ENCODE measurements at places on chromosomes 7 and 10. TPM values are rescaled to one million over a fixed set of nuclear protein-coding genes. Genes with fewer than 3 reads are reported as not detected.

DNA sequence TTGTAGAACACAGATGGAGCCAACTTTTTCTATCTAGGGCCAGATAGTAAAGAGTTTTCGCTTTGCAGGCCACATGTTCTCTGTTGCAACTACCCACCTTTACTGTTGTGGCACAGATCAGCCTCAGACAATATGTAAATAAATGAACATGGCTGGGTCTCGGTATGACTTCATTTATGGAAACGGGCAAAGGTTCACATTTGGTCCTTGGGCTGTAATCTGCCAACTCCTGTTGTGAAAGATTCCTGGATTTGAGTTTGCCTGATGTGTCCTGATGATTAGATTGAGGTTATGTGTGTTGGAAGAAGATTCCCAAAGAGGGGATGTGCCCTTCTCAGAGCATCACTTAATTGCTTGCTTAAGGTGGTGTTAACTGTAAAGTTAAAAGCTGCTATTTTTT lies 38.2 kb downstream of the RBM20 start:
- no peaks in the 10 kb centered on the region for H3K4me1 ChIP-seq
- no peak overlapping the region for H3K4me3 ChIP-seq
- no peaks in the 10 kb centered on the region for H3K27me3 ChIP-seq
- no peak overlapping the region for H3K27ac ChIP-seq

GRCh38 chr10:53071505-53072125 lies 299.0 kb upstream of the MBL2 start:
- no peak overlapping the region for H3K27ac ChIP-seq
- H3K36me3 ChIP-seq, result no peaks in the 10 kb centered on the region
- H3K4me3 ChIP-seq, result no peak overlapping the region
- H3K27me3 ChIP-seq, result no peaks in the 10 kb centered on the region
- DNase-seq, result no peak

GRCh38 chr7:120404042-120404441 lies 131.1 kb downstream of the KCND2 start:
- H3K4me3 ChIP-seq, result no peak overlapping the region
- no peak for DNase-seq
- H3K27me3 ChIP-seq, result no peaks in the 10 kb centered on the region
- H3K36me3 ChIP-seq, result peaks cover 3% of the 10 kb centered on the region
- H3K27ac ChIP-seq, result no peak overlapping the region
- H3K4me1 ChIP-seq, result no peaks in the 10 kb centered on the region

DNA sequence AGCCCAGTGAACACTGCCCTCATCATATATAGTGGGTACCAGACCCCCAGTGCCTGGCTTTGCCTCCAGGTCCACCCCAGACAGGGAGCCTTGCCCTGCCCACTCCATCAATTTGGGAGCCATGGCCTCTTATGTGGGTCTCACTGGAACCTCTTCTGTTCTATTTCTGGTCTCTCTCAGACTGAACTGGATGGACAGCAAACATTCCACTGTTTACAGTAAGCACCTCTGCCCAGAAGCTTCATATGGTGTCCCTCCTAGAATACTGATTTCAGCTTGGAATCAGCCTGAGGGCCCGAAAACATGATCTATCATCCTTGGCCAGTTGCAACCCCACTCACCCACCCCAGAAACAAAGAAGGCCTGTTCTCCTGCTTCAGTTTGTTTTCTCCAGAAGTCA lies 81.0 kb upstream of the SLF2 start:
- H3K27me3 ChIP-seq, result peaks cover 8% of the 10 kb centered on the region
- no peak overlapping the region for H3K27ac ChIP-seq
- no peak overlapping the region for H3K4me3 ChIP-seq
- H3K36me3 ChIP-seq, result no peaks in the 10 kb centered on the region

GRCh38 chr7:91325726-91326125 lies 61.5 kb downstream of the FZD1 start:
- DNase-seq, result no peak
- H3K27me3 ChIP-seq, result no peaks in the 10 kb centered on the region
- H3K36me3 ChIP-seq, result no peaks in the 10 kb centered on the region

DNA sequence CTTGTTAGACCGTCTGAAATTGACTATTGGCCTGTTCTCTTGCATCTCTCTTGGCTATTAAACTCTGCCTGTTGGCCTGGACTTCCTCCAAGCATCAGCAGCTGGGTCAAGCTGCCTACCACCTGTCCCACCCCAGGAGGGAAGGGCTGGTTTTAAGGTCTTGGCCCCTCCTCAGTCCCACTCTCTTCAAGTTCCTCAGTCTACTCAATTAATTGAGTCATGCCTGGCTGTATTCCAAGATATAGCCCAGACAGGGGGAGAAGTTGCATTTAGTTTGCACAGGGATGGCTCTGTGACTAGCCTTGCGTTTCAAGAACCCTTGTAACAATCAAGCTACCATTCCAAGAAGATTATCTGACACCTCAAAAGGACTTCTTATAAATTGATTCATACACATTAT lies 113.8 kb upstream of the GLI3 start:
- no peak overlapping the region for H3K27ac ChIP-seq
- H3K4me1 ChIP-seq, result no peaks in the 10 kb centered on the region
- H3K27me3 ChIP-seq, result no peaks in the 10 kb centered on the region
- no peak for DNase-seq
- no peak overlapping the region for H3K4me3 ChIP-seq
- H3K36me3 ChIP-seq, result no peaks in the 10 kb centered on the region

GRCh38 chr10:31390804-31391203 lies 71.8 kb downstream of the ZEB1 start:
- H3K4me1 ChIP-seq, result no peaks in the 10 kb centered on the region
- no peaks in the 10 kb centered on the region for H3K27me3 ChIP-seq
- no peak overlapping the region for H3K4me3 ChIP-seq
- DNase-seq, result no peak

DNA sequence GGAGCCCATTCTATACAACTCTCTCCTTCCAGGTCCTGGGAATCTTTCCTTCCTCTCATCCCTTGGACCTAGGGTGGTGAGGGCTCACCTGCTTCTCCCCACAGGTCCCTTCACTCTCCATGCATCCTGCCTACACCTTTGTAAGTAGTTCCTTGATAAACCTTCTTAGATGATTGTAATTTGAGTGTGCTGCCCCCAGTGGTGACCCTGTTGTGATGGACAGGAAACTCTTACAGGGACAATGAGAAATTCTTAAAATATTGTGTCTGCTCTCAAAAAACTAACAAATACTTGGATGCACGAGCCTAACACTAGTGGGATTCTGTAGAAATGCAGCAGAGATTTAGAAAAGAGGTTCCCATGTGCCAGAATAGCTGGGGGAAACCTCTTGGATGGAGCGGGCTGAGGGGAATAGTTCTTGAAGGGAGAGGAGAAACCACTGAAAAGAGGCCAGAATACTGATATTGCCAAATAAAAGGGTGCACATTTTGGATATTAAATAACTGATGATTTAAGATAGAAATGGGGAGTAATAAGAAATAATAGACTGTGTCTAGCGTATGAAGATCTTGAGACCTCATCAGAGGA lies 6.7 kb upstream of the PAXIP1 start:
- DNase-seq, result no peak
- no peaks in the 10 kb centered on the region for H3K36me3 ChIP-seq
- no peaks in the 10 kb centered on the region for H3K4me1 ChIP-seq
- H3K4me3 ChIP-seq, result no peak overlapping the region

GRCh38 chr7:129828989-129829736 lies 123.6 kb downstream of the UBE2H start:
- H3K27ac ChIP-seq, result peak overlapping the region; percentile 15
- H3K36me3 ChIP-seq, result no peaks in the 10 kb centered on the region
- no peak for DNase-seq
- H3K27me3 ChIP-seq, result no peaks in the 10 kb centered on the region

- H3K4me1 ChIP-seq, result no peaks in the 10 kb centered on the region
- H3K27me3 ChIP-seq, result no peaks in the 10 kb centered on the region
- H3K36me3 ChIP-seq, result no peaks in the 10 kb centered on the region
- DNase-seq, result no peak
Observed at GRCh38 chr10:11424456-11425295, 186.8 kb downstream of the USP6NL start.

DNA sequence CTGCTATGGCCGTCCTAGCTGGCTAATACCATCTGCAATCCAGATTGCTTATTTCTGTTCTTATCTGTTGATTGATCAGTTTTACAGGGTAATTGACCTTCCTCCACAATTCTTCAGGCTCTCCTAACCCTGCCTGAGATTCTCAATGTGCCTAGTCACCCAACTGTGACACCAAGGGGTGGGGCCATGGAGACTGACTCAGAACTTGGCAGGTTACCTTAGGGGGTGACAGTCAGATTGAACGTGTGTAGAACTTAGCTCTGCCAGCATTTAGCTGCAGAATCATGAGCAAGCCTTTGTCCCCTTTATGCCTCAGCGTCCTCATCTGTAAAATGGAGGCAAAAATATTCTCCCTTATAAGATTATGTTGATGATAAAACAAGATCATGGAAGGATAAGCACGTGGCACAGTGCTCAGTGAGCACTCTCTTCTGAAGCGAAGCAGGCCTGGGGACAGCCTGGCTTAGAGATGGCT lies 19.1 kb upstream of the LEP start:
- H3K4me3 ChIP-seq, result no peak overlapping the region
- H3K4me1 ChIP-seq, result no peaks in the 10 kb centered on the region
- no peak overlapping the region for H3K27ac ChIP-seq
- H3K36me3 ChIP-seq, result no peaks in the 10 kb centered on the region

DNA sequence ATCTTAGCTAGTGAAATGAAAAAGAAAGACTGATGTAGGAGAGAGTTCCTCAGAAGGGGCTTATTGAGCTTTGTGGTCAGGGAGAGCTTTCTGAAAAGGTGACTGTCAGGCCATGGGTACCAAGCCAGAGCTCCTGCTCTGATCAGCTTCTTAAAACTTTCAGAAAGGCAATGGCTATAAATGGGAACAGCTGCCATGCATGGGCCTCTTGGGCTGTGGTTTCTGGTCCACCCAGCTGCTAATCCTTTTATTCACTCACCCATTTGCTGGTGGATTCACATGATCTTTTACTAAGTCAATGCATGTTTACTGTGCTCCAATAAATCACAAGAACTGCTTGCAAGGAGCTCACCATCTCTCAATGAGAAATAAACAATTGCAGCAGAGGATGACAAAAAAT lies 60.1 kb upstream of the ZPBP start:
- H3K36me3 ChIP-seq, result no peaks in the 10 kb centered on the region
- H3K27me3 ChIP-seq, result no peaks in the 10 kb centered on the region
- no peaks in the 10 kb centered on the region for H3K4me1 ChIP-seq
- no peak for DNase-seq

- no peak overlapping the region for H3K27ac ChIP-seq
- no peak overlapping the region for H3K4me3 ChIP-seq
- no peaks in the 10 kb centered on the region for H3K27me3 ChIP-seq
- H3K4me1 ChIP-seq, result no peaks in the 10 kb centered on the region
- H3K36me3 ChIP-seq, result no peaks in the 10 kb centered on the region
- no peak for DNase-seq
Observed at GRCh38 chr7:20201380-20201779, 15.8 kb downstream of the MACC1 start.

DNA sequence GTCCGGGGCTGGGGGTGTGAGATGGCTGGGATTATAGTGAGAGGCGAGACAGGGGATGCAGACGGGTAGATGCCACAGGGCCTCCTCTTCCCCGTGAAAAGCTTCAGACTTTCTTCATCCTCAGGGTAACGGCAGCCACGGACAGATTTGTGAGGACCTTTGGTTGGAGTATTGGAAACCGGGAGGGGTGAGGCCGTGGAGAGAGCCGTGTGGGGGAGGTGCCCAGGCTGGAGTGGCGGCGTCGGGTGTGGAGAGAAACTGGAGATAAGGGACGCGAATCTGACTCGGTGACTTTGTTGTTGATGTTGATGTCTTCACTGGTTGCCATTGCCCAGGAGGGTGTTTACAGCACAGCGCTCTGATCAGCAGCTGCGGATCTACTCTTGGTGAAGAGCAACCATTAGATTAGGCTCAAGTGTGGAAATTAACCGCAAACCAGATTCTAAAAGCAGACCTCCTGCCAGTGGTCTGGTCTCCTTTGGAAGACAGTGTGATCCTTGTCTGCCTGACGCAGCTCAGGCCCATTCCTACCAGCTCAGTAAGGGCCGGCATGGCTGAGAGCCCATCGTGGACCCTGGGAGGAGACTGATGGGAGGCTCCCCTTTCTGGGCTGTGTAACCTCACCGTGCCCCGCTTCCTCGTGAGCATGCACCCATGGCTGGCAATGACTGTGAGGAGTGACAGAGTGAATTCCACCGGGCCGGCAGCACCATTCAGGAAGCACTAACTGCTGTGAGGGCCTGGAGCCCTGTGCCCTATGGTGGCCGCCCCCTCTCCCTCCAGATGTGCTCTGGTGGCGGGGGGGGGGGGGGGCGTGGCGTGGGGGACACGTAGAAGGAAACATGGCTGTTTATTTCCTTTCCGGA lies 90.3 kb downstream of the INPP5A start:
- peaks cover 16% of the 10 kb centered on the region for H3K4me1 ChIP-seq
- H3K27me3 ChIP-seq, result no peaks in the 10 kb centered on the region
- no peak for DNase-seq
- no peak overlapping the region for H3K4me3 ChIP-seq
- no peaks in the 10 kb centered on the region for H3K36me3 ChIP-seq

DNA sequence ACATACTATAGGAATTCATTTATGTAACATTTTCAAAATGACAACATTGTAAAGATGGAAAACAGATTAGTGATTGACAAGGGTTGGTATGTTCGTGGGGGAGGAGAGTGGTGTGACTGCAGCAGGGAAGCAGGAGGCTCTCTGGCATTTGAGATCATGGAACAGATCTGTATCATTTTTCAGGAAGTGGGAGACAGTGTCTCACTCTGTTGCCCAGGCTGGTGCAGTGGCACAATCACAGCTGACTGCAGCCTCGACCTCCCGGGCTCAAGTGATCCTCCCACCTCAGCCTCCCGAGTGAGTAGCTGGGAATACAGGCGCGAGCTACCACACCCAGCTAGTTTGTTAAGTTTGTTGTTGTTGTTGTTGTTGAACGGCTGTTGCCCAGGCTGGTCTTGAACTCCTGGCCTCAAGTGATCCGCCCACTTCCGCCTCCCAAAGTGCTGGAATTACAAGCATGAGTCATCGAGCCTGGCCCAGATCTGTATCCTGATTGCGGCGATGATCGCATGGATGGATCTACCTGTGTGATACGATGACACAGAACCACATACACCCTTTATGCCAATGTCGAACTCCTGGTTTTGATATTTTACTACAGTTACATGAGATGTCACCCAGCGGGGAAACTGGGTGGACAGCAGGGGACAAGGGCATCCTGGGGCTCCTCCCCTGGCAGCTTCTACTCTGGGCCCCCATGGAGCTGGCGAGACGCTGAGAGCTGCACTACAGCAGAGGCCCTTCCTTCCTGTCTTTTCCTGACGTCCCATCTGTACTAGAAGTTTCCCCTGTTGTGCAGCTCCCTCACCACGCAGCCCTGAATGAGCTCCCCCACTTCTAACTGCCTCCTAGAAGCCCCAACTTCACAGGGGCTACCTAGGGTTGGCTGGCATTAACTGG lies 12.3 kb upstream of the CYTH3 start:
- DNase-seq, result no peak
- H3K27me3 ChIP-seq, result no peaks in the 10 kb centered on the region
- H3K36me3 ChIP-seq, result no peaks in the 10 kb centered on the region
- no peaks in the 10 kb centered on the region for H3K4me1 ChIP-seq
- no peak overlapping the region for H3K4me3 ChIP-seq

- no peak overlapping the region for H3K4me3 ChIP-seq
- H3K27ac ChIP-seq, result no peak overlapping the region
- no peaks in the 10 kb centered on the region for H3K4me1 ChIP-seq
- no peak for DNase-seq
Observed at GRCh38 chr10:5284311-5285057, 80.3 kb upstream of the UCN3 start.

PGAM2 gene
- 0.73 TPM for total RNA-seq

PLEKHS1 gene
- not detected for total RNA-seq

NKX2-3 gene
- total RNA-seq, result not detected

NPTX2 gene
- 3.2 TPM for total RNA-seq

PPP1R3C gene
- total RNA-seq, result 9.4 TPM

CUX1 gene
- total RNA-seq, result 35.1 TPM

MYO1G gene
- 2.2 TPM for total RNA-seq
